ENCODE measurements at places on chromosomes 1 and 21.

- no peak for DNase-seq
These were observed 18.0 kb downstream of the BMP8A start for GRCh38 chr1:39509360-39510009.

DNA sequence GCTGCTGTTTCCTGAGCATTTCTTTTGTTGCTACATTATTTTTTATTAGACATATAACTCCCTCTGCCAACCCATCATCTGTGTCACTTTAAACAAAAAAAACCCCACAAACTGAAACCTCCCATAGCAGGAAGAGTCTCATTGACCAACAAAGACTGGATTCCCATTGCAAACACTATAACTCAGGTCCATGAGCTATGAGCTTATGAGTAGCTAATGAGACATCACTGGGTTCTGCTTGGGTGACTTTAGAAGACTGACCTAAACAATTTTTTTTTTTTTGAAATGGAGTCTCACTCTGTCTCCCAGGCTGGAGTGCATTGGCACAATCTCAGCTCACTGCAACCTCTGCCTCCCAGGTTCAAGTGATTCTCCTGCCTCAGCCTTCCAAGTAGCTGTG is 212.8 kb downstream of the LTN1 start:
- DNase-seq, result no peak

DNA sequence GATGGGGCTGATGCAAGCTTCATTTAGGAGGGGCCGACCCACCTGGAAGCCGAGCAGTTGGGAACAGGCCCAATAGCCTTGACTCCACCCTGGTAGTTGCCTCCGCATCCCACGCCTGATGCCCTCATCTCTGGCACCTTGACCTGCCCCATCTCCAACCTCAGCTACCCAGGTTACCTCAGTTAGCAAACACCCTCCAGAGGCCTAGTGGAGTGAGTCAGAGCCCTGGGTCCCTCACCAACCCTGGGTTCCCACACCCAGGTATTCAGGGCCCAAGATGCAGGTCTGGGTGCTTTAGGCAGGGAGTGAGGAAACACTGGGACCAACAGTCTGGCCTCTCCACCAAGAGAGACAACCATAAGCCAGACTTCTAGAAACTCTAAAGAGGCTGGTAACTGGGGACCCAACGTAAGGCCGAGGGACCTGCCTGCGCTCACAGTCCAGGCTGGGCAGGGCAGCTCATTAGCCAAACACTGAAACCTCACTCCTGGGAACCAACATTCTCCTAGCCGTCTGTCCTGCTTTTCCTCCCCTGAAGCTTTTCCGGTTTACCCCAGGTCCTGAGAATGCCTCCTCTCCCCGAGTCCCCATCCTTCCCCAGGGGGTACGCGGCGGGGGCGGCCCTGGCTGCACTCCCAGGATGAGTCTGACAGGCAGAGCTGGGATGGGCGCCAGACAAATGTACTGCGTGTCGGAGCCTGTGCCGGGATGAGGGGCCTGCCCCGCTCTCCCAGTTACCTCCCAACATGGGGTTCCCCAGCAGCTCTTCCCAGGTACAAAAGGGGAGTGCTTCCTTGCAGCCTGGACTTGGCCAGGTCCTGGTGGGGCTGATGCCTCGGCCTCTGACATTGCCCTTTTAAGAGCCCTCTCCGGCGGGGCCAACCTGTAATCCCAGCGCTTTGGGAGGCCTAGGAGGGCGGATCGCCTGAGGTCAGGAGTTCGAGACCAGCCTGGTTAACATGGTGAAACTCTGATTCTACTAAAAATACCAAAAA is 8.9 kb upstream of the CELSR2 start:
- peak; percentile 57 for DNase-seq

GRCh38 chr1:14568716-14569355 is 29.6 kb upstream of the KAZN start:
- DNase-seq, result no peak

GRCh38 chr21:40531431-40532110 is 315.4 kb downstream of the DSCAM start:
- DNase-seq, result no peak

DNA sequence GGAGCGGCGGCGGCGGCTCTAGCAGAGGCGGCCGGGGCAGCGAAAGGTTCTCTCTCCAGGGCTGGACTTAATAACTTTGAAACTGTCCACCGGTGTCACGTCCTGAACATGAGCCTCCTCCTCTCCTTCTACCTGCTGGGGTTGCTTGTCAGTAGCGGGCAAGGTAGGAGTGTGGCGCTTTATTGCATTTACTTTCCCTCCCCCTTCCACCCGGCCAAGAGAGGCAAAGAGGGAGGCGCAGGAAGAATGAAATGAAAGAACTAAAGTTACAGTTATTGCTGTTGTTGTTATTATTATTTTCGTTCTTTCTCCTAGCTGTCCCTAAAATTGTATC is 214 bp downstream of the NCAM2 start:
- no peak for DNase-seq

DNA sequence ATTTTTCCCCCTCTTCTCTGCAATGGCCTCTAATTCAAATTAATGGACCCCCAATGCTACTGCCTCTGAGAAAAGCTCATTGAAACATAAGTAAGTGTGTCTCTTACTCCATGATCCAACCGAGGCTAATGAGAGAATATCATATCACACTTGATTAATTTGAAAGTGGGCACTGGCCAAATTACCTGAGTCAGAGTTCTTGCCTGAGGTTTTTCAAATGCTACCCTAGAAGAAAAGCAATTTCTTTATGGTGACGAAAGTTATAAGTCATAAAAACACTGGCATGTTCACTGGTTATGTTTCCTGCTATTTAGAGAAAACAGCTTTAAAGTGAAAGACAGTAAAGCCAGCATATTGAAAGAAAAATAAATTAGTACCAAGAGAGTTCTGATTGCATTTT is 368.8 kb upstream of the TMPRSS15 start:
- no peak for DNase-seq

DNA sequence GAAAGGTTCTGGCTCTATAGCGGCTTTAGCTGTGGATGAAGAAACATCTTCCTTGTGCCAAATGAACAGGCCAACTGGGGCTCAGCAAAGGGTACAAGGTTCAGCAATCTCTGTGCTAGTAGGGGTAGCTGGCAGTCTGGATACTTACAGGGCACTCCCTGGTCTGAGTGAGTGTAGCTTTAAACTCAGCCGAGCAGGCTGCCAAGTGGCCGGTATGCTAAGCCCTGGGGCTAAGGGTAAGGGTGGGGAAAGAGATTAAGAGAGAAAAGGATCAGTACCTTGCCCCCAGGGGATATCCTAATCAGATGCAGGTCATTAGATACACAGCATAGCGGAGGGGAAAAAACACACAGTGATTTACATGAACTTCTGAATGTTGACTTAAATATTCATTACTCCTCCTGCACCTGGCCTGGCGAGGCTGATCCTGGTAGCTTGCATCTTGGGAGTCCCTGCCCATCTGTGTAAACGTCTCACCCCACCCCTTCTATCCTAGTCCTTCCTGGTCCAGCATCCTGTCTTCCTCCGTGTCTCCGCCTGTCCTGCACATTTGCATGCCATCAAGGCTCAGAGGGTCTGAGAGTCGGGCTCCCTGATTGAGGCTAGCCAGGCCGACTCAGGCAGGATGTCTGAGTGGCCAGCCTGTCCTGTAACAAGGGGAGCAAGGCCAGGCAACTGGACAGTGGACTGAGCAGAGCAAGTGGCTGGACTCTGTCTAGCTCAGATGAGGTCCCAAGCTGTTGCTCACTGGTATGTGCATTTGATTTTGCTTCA is 39.5 kb upstream of the CNTN2 start:
- no peak for DNase-seq

- no peak for DNase-seq
These were observed 1.2 kb downstream of the ZFP69 start for GRCh38 chr1:40478276-40478675.

DNA sequence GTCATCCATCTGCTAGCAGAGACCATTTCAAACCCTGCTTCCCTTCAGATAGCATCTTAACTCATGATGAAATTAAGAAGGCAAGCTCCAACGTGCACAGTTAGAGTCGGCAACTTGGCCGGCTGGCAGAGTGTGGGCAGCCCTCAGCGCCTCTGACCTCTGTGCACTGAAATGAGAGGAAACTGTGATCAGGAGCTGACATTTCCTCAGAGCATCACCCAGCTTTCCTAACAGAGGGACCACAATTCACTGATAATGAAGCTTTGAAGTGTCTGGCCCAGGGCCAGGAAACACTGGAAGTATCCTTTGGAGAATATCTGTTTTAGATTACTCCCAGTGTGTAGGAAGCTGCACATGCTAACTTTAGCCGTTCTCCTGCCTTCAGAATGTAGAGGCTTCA is 145.0 kb upstream of the ZC3H11B start:
- DNase-seq, result peak; percentile 8

DNA sequence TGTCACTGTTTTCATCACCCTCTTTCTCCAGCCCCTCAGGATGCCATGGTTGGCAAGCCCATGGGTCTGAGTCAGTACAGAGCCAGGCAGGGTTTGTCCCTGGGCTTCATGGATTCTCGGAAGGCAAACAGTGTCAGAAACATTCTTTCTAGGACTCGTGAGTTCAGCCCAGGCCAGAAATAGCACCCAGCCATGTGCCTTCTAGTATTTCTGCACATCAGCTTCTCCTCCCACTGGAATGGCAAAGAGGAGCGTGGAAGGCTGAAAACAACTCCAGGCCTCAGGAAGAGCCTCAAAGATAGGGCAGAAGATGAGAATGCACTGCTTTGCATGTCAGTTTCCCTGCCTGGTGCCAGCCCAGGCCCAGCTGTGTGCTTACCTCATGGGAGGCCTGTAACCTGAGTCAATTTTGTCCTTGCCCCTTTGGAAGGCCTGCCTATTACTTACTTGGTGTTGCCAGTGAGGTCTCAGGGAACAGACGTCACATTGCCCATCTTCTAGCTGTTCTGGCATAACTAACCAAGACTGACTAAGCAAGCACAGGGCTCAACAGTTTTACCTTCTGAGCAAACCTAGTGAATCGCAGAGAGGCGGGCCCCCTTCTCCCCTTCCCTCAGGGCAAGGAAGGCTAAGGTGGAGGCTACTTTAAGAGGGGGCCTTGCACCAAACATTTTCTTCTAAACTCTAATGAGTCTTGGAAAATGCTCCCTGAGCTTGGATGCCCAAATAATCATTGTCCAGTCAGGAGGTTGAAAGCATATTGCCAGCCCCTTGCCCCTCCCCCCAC is 42.4 kb downstream of the GLUL start:
- DNase-seq, result no peak
